ENCODE measurements at places on chromosomes 1 and 21. TPM values are rescaled to one million over a fixed set of nuclear protein-coding genes. Genes with fewer than 3 reads are reported as not detected.

DNA sequence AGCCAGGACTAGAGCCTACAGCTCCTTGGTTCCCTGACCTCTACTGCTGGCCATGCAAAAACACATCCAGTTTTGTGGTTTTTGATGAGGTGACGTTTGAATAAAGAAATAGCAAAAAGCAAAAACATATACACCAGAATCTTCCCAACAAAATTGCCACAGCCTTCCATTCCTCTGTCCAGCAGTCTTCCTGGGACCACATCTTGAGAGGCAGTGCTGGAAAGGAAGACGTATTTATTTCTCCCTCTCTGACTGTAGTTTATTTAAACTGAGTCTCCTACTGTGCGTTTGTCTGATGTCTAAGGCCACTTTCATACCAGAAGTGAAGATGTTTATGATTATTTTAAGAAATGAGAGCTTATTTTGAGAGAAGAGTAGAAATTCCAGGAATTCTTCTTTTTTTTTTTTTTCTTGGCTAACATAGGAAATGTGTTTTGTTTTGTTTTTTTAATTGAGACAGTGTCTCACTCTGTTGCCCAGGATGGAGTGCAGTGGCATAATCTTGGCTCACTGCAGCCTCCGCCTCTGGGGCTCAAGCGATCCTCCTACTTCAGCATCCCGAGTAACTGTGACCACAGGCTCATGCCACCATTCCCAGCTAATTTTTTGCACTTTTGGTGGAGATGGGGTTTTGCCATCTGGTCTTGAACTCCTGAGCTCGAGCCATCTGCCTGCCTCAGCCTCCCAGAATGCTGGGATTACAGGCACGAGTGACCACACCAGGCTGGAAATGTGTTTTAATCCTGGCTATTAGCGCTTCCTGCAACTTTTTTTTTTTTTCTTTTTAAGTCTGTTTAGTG, 118.5 kb downstream of the ITSN1 start:
- peaks cover 5% of the 10 kb centered on the region for H3K4me1 ChIP-seq
- no peaks in the 10 kb centered on the region for H3K27me3 ChIP-seq
- H3K4me3 ChIP-seq = no peak overlapping the region
- DNase-seq = peak; percentile 19
- H3K36me3 ChIP-seq = peaks cover 2% of the 10 kb centered on the region

The SYCP1 gene
- not detected for total RNA-seq

The RALGPS2 gene
- total RNA-seq = 14.0 TPM

DNA sequence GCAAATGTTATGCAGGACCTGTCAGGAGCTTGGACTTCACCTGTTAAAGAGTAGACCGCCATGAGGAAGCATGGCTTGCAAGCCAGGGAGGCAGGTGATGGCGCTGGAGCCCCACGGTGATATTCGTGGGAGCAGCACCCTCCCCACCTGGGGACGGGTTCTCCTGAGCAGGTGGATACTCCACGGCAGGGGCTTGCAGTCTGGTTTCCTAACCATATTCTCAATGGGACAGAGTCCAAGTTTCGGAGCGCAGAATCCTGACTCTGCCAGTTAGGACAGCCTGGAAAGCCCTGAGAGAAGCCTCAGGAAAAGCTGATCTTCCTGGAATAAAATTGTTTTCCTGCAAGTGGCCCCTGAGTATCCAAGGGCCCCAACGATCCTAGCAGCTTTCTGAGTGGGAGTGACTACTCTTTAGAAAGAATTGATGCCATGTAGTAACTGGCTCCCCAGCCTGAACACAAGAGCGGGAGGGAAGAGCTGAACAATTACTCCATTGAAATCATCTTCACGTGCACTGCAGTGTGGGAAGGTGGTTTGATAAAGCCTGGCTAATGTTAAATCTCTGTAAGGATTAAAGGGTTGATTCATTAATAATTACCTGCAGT, 146.3 kb upstream of the RAB4A start:
- H3K27me3 ChIP-seq = no peaks in the 10 kb centered on the region
- H3K4me3 ChIP-seq = no peak overlapping the region
- peaks cover 25% of the 10 kb centered on the region for H3K4me1 ChIP-seq
- no peaks in the 10 kb centered on the region for H3K36me3 ChIP-seq
- peak; percentile 60 for DNase-seq

GRCh38 chr1:2556678-2557481, 709 bp downstream of the TNFRSF14 start:
- H3K27ac ChIP-seq = peak overlapping the region; percentile 95
- peaks cover 35% of the 10 kb centered on the region for H3K4me1 ChIP-seq
- H3K27me3 ChIP-seq = no peaks in the 10 kb centered on the region
- peak overlapping the region; percentile 71 for H3K4me3 ChIP-seq
- peak; percentile 73 for DNase-seq

The LCE1D gene
- not detected for total RNA-seq

DNA sequence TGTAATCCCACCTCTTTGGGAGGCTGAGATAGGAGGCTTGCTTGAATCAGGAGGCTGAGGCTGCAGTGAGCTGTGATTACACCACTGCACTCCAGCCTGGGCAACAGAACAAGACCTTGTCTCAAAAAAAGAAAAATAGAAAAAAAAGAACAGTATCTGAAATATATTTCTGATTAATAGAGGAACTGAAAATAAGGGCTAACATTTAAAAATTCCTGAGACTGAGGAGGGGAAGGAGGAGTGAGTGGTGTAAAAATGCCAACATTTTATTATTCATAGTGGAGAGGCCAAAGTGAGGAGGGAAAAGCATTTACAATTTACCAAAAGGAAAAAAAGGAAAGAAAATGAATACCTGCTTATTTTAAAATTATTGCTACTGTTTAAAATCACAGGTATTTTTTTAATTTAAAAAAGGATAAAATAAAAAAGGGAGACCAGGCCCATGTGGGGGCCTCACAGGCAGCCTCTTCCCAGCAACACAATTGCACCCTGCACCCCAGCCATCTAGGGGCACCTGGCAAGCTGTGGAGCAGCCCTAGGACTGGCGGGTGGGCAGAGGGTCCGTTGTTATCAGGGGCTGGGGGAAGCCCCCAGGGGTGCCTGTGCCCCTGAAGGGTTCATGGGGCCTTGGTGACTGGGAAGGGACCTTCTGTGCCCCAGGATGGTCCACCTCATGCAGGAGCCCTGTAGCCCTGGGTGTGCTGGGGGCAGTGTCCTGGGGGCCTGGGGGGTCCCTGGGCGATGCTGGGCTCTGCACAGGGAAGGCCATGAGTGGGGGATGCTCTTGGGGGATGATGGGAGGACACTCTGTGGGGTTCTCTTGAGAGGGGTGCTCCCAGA, 34.8 kb upstream of the ADARB1 start:
- peaks cover 25% of the 10 kb centered on the region for H3K4me1 ChIP-seq
- H3K4me3 ChIP-seq = no peak overlapping the region
- DNase-seq = no peak
- H3K36me3 ChIP-seq = no peaks in the 10 kb centered on the region
- peaks cover 4% of the 10 kb centered on the region for H3K27me3 ChIP-seq
- no peak overlapping the region for H3K27ac ChIP-seq

The FAM43B gene
- total RNA-seq = not detected

GRCh38 chr1:31208361-31208945, 31.2 kb downstream of the NKAIN1 start:
- H3K27me3 ChIP-seq = no peaks in the 10 kb centered on the region
- no peaks in the 10 kb centered on the region for H3K36me3 ChIP-seq
- no peaks in the 10 kb centered on the region for H3K4me1 ChIP-seq
- no peak for DNase-seq

DNA sequence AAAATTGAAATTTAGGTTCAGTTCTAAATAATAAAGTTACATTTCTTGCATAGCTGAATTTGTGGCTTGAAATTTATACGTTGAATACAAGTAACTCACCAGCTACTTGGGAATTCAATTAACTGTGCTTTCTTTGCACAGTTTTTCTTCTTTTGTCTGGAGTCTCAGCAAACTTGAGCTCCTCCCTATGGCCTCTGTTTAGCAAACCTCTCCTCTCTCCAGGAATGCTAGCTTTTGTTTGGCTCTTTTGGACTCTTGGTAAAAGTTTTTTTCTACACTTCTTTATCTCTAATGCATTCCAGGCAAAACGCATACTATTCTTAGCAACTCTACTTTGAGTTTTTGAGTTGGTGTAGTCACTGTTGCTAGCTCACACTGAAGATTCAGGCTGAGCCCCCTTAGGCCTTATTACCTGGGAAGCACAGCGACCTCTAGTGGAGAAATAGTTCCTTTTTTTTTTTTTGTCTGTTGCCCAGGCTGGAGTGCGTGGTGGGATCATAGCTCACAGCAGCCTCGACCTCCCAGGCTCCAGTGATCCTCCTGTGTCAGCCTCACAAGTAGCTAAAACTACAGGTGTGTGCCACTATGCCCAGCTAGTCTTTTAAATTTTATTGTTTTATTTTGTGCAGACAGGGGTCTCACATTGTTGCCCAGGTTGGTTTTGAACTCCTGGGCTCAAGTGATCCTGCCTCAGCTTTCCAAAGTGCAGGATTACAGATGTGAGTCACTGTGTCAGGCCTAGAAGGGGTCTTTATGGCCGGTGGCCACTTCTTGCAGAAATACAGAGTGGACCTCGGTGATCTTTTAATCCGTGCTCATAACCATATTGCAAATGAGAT, 61.7 kb downstream of the CASQ2 start:
- no peaks in the 10 kb centered on the region for H3K36me3 ChIP-seq
- H3K27ac ChIP-seq = no peak overlapping the region
- peaks cover 12% of the 10 kb centered on the region for H3K4me1 ChIP-seq
- peak; percentile 75 for DNase-seq
- no peaks in the 10 kb centered on the region for H3K27me3 ChIP-seq

GRCh38 chr1:40155910-40156309, 5.3 kb upstream of the RLF start:
- no peaks in the 10 kb centered on the region for H3K36me3 ChIP-seq
- peaks cover 6% of the 10 kb centered on the region for H3K4me1 ChIP-seq
- no peak for DNase-seq

DNA sequence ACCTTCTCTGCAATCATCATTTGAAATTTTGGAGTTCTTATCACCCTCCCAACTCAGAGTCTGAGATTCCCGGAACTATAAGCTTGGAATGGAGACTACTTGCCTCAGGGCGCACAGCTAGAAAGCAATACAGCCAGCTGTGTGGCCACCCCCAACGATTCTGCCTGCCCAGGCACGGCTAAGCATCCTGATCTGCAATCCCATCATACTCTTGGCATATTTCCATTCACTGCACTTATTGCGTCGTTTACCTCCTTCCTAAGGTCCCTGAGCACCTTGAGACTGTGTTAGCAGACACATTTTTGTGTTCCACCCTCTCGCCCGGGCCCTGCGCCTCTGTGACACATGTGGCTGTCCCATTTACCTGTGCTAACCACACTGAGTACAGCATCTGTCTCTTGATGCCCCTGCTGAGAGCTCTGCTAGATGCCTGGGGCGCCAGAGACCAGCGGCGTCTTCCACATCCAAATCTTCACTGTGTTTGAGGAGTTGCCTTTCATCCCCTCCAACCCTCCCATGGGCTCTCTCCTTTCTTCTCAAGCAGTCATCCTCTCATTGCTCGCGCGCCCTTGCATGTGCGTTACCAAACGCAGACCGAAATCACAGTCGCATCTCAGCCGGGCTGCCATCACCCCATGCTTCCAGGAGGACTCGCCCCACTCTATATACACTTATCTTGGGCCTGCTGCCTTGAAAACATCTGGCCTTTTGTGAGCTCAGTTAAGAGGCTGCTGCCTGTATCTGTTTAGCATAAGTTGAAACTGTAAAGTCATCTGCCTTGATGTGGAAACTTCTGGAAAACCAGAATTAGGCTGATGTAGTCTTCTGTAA, 3.5 kb upstream of the CLDN19 start:
- H3K27ac ChIP-seq = no peak overlapping the region
- no peaks in the 10 kb centered on the region for H3K36me3 ChIP-seq
- no peak overlapping the region for H3K4me3 ChIP-seq
- no peak for DNase-seq

DNA sequence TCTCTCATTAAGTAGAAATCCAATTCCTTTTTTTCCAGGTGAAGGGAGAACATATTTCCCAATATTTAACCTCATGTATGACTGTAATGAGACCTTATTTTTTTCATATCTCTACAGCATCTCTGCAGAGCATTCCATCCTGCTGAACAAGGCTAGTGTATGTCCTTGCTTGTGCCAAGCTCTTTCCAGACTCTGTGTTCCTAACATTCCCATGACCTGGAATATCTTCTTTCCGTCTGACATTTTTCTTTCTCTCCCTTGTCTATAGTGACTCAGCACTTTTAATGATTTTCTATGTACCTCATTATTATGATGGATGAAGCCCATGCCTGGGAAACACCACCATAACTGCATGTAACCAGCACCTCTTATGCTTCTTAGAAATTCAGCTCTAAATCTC, 278.3 kb upstream of the NRIP1 start:
- DNase-seq = no peak
- H3K4me1 ChIP-seq = no peaks in the 10 kb centered on the region
- no peak overlapping the region for H3K27ac ChIP-seq
- H3K27me3 ChIP-seq = no peaks in the 10 kb centered on the region
- no peaks in the 10 kb centered on the region for H3K36me3 ChIP-seq

GRCh38 chr1:944341-945325, 14.4 kb downstream of the NOC2L start:
- no peaks in the 10 kb centered on the region for H3K27me3 ChIP-seq
- H3K27ac ChIP-seq = no peak overlapping the region
- H3K4me1 ChIP-seq = peaks cover 57% of the 10 kb centered on the region
- peak; percentile 88 for DNase-seq

The OLFM3 gene
- not detected for total RNA-seq

GRCh38 chr1:91900562-91900961, 14.6 kb upstream of the TGFBR3 start:
- no peaks in the 10 kb centered on the region for H3K27me3 ChIP-seq
- DNase-seq = no peak
- no peak overlapping the region for H3K4me3 ChIP-seq
- no peak overlapping the region for H3K27ac ChIP-seq
- no peaks in the 10 kb centered on the region for H3K36me3 ChIP-seq

The AQP10 gene
- not detected for total RNA-seq

- peaks cover 70% of the 10 kb centered on the region for H3K36me3 ChIP-seq
- peaks cover 12% of the 10 kb centered on the region for H3K27me3 ChIP-seq
Observed at GRCh38 chr1:204972426-204972825, 70.6 kb upstream of the CNTN2 start.

DNA sequence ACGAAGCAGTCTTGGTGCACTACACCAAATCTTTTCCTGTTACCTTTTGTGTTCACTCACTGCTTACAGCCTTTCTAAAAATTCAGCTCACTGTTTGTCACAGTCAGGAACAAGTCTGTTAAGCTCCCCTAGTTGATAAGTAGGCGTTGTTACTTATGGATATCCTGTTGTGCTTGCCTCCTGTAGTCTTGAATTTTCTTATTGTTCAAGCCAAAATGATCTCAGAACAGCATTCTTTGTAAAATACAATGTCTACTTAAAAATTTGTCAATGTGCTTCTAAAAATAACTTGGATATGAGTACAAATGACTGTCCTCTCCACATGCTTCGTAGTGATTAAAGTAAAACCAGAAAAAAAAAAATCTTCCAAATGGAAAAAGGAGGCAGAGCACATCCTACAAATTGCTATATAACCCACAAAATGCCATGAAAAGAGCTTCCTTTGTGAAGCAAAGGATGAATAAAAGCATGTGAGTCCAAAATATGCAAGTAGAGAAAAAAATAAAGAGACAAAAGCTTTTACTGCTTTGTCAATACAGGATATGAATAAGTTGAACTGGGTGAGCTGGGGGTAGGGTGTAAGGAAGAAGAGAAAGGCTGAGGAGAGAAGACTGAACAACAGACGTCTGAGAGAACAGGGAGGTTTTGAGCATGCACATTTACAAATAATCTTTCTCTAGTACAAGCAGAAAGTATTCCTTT, 228.9 kb upstream of the ADGRL4 start:
- no peak overlapping the region for H3K27ac ChIP-seq
- no peaks in the 10 kb centered on the region for H3K27me3 ChIP-seq
- no peak overlapping the region for H3K4me3 ChIP-seq
- peak; percentile 2 for DNase-seq
- no peaks in the 10 kb centered on the region for H3K4me1 ChIP-seq
- H3K36me3 ChIP-seq = no peaks in the 10 kb centered on the region
